M059J (cell line): ENCODE measurements at places on chromosomes 3 and 15. TPM values are rescaled to one million over a fixed set of nuclear protein-coding genes. Genes with fewer than 3 reads are reported as not detected.

GRCh38 chr3:82281205-82281604 is 519.8 kb upstream of the GBE1 start:
- DNase-seq = peak; percentile 1

- DNase-seq = no peak
Observed at GRCh38 chr3:108022256-108023150, 68.3 kb downstream of the CD47 start.

DNA sequence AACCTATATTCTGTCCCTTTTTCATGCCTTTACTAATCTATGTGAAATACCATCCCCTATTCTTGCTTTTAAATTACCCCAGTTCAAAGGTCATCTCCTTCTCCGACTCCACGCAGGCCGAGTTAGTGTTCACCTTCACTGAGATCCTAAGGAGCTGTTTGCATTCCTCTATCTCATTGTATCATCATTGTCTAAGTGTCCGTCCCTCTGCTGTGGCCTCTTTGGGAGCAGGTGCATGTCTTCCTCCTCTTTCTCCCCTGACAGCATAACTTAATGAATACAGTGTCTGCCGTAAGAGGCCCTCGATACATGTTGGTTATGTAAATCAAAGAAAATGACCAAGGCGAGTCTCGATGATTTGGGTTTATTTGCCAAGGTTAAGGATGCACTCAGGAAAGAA is 4.9 kb upstream of the PPP1R2 start:
- no peak for DNase-seq

DNA sequence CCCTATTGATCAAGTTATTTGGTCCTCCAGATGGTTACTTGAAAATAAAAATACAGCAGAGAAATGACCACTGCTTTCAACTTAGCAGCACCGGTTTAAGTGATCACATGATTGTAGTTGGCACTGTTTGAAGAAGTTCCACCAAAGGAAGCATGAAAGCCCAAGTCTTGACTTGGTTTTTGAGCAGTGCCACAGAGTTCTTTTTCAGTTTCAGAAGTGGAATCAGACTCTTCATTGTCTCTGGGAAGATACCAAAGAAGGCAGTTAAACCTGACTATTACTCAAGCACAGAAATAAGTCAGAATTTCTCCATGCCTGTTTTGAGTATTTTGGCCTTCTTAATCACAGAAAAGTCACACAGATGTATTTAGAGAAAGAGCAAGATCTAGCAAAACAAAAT is 66.7 kb downstream of the BBX start:
- DNase-seq = no peak

GRCh38 chr3:32084870-32085269 is 21.6 kb upstream of the GPD1L start:
- no peak for DNase-seq

DNA sequence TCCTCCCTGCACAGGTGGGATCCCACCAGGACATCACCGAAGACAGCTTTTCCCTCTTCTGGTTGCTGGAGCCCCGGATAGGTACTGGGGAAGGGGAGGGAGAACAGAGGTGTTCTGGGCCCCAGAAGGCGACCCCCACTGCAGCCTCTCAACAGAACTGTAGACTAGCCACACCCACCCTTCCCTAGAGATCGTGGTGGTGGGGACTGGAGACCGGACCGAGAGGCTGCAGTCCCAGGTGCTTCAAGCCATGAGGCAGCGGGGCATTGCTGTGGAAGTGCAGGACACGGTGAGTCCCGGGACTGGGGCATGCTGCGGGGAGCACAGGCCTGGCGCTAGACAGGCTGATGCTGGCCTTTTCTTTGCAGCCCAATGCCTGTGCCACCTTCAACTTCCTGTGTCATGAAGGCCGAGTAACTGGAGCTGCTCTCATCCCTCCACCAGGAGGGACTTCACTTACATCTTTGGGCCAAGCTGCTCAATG is 809 bp downstream of the NDUFAF3 start:
- DNase-seq = peak; percentile 25

DNA sequence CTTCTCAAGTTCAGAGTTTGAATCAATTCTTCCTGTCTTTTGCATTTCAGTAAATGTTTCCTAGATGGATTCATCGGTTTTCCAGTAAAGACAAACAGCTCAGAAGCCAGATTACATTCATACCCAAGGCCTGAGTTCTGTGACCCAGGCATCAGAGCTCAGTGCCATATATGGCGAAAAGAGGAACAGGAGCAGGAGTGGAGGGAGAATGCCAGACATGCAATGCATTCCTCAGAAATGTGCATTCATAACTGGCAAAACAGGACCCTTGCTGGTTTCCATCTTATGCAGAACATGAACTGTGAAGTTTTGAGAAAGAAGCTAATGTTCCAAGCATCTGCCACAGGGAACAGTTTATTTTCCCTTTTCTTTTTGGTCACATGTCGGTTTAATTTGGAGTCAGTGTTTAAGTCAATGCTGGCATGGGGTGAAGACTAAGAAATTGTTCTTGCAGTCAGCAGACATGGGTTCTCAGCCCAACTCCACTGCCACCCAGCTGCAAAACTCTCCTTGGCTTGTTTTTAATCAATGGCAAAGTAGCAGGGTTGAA is 116.5 kb downstream of the LPP start:
- peak; percentile 97 for DNase-seq

DNA sequence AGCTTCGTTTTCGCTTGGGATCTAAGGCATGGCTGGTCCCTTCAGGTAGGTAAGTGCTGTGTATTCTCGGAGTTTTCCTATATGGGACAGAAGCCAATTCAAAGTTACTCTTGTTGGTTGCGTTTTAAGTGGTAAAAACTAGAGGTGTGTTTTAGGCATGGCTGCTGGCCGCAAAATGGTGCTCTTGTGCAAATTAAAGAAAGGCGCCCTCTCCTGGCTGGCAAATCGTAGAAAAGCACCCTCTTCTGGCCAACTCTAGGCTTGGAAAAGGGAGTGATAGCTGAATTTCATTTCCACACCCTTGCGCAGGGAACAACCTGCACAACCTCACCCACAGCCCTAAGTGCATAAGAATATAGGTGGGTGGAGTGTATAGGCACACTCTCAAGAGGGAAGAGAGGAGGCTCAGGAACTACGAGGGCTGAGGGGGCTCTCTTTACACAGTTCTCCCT is 23.5 kb downstream of the DRD3 start:
- peak; percentile 41 for DNase-seq

GRCh38 chr3:152595975-152596821 is 238.7 kb upstream of the P2RY1 start:
- peak; percentile 59 for DNase-seq

The STRA6 gene
- total RNA-seq = 1.5 and 3.5 TPM in 2 replicates

The IGSF11 gene
- total RNA-seq = not detected in 2 replicates

The GHSR gene
- not detected in 2 replicates for total RNA-seq
